ENCODE measurements at places on chromosomes 2 and 18. TPM values are rescaled to one million over a fixed set of nuclear protein-coding genes. Genes with fewer than 3 reads are reported as not detected.

DNA sequence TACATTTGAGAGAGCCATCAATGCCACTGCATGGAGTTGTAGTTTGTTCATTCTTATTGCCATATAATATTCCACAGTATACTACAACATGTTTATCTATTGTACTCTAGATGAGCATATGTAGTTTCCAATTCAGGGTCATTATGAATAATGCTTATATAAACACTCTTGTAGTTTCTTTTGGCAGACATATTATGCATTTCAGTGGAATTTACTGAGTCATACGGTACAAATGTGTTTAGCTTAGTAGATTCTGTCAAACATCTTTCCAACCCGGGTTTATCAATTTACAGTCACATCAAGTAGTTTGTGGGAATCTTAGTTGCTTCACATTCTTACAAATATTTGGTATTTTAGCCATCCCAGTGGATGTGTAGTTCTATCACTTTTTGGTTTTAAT, 161.1 kb downstream of the KCNH7 start:
- H3K36me3 ChIP-seq = no peaks in the 10 kb centered on the region
- H3K27me3 ChIP-seq = no peaks in the 10 kb centered on the region
- H3K27ac ChIP-seq = no peak overlapping the region

DNA sequence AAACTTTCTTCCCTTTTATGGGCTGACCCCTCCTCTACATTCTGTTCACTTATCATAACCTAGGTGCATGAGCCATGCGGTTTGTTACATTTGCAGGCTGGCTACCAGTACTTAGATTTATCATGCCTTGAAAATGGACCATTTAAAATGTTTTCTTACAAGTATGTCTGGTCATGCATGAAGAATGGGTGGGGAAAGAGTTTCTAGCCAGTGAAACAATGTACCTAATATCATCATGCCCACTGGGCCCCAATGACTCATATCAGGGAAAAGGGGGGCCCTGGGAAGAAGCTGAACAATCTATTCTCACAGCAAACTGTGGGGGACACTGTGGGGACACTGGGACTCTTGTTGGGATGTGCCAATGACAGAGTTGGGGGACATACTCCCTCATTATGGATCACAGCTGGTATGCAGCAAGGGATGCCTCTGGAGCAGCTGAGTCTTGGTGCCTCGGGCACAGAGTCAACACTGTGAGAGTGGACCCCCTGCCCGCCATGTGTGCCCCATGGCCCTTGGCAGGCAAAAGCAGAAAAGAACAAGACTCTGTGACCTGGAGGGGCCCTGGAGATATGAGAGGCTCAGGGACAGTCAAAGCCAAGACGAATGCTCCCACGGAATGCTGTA, 156.3 kb downstream of the ZNF516 start:
- H3K4me3 ChIP-seq = no peak overlapping the region
- no peak overlapping the region for H3K27ac ChIP-seq
- no peak for DNase-seq
- no peaks in the 10 kb centered on the region for H3K4me1 ChIP-seq
- H3K36me3 ChIP-seq = no peaks in the 10 kb centered on the region

Gene IL1B
- 0.39 TPM for total RNA-seq

DNA sequence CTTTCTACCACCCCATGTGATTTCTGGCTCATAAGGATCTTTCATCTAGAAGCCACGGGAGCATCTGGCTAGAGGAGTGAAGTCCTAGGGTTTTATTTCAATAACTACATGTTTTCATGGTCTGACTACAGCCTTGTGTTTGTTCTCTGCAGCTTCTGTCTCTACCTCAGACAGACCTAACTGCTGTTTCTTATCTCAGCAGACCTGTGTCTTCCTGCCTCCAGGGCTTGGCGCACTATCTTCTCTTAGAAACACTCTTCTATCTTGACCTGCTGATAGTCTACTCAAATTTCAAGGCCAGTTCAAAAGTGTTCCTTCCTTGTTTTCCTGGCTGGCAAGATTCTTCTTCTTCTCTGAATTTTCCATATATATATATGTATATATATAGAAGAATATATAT, 11.0 kb upstream of the TRIB2 start:
- no peaks in the 10 kb centered on the region for H3K4me1 ChIP-seq
- H3K4me3 ChIP-seq = no peak overlapping the region
- no peak for DNase-seq
- no peaks in the 10 kb centered on the region for H3K36me3 ChIP-seq
- H3K27me3 ChIP-seq = no peaks in the 10 kb centered on the region

Gene EPB41L3
- 94.2 TPM for total RNA-seq
